HS-27A (cell line): ENCODE measurements at places on chromosomes 4 and X.

DNA sequence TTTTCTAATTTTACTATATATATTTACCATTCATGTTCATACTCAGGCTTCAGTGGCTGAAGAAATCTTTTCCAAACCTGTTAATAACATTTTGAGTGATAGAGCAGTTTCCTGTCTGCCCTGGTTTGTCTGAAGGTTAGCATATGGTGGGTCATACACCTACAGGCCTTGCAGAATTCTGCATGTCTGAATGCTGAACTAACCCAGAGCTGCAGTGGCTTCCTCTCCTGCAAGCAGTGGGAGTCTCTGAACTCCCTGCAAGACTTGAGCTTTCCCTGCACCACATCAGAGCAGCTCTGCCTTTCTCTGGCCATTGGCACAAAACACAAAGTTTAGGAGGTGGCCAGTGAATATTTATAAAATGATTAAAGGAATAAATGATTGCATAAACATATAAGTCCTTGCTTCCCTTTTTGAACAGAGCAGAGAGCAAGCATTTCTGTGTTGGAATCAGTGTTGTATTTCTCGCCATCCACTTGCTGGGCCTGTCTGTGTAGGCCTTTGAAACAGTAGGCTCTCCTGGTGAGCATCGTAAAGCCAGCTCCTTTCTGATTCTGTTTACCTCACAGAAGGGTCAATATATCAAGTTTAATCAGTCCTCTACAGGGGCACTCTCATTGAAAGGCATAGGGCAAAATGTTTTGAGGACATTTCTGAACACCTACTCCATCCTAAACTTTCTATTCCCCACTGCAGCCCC lies 15.0 kb upstream of the UNC5C start:
- no peak for DNase-seq

- no peak for DNase-seq
Measured at GRCh38 chrX:69307756-69308155, 142.5 kb upstream of the PJA1 start.

DNA sequence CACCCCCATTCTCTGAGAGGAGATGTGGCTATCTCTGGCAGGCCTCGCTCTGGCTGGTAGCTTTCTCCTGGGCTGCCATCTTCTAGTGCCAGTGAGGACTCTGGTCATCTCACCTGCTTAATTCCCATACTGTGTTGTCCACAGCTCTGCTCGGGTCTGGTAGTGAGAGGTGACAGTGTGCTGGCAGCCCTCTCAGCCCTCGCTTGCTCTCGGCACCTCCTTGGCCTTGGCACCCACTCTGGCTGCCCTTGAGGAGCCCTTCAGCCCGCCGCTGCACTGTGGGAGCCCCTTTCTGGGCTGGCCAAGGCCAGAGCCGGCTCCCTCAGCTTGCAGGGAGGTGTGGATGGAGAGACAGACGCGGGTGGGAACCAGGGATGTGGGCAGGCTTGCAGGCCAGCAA lies 52.7 kb downstream of the CPLX1 start:
- no peak for DNase-seq

GRCh38 chr4:48795108-48795507 lies 15.0 kb upstream of the FRYL start:
- DNase-seq, result no peak

GRCh38 chr4:178148106-178148505 lies 705.9 kb upstream of the AGA start:
- DNase-seq, result no peak

DNA sequence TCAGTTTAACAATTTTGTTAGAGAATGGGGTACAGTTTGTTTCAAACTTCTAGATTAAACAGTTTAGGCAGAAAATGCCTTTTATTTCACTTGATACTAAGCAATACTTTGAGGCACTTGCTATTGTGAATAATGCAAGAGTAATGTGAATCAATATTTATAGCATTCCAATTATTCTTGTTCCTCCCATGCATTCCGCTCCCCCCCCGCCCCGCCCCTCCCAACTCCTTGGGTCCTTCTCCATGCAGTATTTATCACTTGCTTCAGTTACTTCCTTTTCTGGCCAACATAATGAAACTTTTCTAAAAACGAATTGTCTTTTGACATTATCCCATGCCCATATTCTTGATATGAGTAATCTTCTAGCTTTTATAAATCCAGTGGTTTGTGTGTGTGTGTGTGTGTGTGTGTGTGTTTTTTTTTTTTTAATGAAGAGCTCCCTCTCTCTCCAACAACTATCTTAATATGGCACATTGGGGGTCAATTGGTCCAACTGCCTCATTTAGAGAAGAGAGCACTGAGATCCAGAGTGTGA lies 1.6 kb downstream of the BANK1 start:
- DNase-seq, result no peak

GRCh38 chrX:153609917-153610835 lies 11.2 kb upstream of the CCNQ start:
- DNase-seq, result no peak

DNA sequence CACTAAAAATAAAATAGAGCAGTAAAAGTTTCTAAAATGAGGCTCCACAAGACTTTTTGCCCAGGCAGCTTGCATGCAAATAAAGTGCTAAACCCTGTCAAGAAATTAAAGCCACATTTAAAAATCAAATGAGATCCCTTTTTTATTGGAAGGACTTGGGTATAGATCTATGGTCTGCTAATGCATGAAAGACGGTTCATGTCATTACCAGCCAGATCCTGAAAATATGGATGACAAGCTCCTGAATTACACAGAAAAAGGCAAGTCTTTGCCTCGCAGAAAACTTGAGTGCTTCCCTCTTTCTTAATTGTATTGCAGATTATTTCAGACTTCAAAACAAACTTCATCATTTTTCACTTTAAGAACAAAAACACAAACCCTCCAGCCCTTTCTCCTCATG lies 169.6 kb downstream of the LDB2 start:
- DNase-seq, result no peak

GRCh38 chr4:112060212-112060611 lies 85.0 kb upstream of the FAM241A start:
- DNase-seq, result no peak

GRCh38 chrX:91331476-91331875 lies 103.2 kb upstream of the PABPC5 start:
- no peak for DNase-seq

GRCh38 chr4:143026459-143027170 lies 158.1 kb upstream of the USP38 start:
- DNase-seq, result no peak

DNA sequence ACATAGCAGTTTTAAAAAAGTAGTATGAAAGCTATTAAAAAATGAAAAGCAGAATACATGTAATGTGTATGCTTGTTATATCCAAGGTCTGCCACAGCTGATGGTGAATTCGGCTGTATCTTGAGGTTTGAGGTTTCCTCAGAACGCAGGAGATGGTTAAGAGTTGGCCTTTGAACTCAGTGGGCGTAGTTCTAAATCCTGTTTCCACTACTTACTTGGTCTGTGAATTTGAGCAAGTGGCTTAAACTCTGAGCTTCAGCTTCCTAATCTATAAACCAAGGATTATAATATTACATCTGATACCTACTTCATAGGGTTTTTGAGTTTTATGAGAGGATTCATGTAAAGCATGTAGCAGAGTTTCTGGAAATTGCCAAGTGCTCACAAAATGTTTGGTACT lies 125.2 kb downstream of the STIM2 start:
- DNase-seq, result no peak

- DNase-seq, result no peak
Measured at GRCh38 chr4:186943411-186943810, 219.8 kb upstream of the FAT1 start.

GRCh38 chrX:123807835-123808416 lies 51.9 kb upstream of the XIAP start:
- DNase-seq, result no peak

DNA sequence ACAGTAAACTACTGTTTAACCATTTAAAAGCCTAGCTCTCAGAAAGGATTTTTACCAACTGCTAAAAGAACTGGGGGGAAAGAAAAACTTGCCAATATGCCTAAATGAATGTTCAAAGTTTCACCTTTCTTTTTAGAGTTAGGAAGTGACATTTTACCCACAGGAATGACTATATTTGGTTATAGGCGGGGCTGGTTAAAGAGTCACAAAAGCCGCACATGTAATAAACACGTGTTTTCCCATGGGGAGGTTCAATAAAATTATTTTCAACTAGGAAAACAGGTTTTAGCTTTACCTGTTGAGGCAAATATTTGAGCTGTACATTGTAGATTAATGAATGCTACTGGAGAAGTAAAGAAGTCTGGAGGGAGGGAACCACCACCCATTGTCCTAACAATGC lies 41.6 kb upstream of the UGDH start:
- no peak for DNase-seq

- no peak for DNase-seq
Measured at GRCh38 chr4:54414545-54414944, 185.5 kb downstream of the PDGFRA start.

- DNase-seq, result no peak
Measured at GRCh38 chr4:155515444-155516075, 138.8 kb upstream of the MAP9 start.

GRCh38 chrX:46165411-46165810 lies 379.8 kb downstream of the ZNF674 start:
- peak; percentile 48 for DNase-seq

DNA sequence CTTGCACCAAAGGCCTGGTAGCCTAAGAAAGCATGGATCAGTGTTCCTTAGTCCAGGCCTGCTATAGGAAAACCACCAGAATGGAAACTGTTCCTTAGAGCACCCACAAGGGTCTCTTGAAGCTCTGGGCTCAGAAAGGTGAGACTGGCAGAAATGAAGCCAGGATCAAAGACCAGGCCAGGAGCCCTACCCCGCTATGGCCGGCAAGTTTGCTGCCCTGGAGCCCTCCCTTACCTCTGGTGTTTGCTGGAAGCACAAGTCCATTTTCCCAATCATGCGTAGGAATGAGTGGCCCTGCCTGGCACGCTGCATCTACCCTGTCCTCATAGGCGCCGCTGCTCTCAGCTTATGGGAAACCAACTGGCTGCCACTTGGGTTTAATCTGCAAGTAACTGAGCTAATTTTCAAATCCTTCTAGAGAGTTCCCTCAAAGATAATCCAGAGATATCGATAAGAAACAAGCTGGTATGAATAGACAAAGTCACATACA lies 37.4 kb downstream of the BCOR start:
- no peak for DNase-seq

DNA sequence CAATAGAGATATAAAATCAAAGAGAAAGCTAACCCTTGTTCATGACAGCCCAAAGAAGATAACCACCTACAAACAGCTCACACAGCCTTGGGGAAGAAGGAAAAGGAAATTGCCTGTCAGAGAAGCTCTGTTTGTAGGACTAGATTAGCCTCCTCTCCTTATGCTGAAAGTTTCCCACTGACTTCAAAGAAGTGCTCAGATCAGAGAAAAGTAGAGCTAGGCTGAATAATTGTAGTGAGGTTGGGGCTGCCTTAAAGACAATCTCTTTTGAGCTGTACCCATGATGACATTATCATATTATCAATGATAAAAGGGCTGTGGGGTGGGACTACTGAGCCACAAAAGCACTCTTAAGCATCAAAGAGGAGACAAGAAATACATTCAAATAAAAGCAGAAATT lies 223.0 kb upstream of the GALNT7 start:
- no peak for DNase-seq

DNA sequence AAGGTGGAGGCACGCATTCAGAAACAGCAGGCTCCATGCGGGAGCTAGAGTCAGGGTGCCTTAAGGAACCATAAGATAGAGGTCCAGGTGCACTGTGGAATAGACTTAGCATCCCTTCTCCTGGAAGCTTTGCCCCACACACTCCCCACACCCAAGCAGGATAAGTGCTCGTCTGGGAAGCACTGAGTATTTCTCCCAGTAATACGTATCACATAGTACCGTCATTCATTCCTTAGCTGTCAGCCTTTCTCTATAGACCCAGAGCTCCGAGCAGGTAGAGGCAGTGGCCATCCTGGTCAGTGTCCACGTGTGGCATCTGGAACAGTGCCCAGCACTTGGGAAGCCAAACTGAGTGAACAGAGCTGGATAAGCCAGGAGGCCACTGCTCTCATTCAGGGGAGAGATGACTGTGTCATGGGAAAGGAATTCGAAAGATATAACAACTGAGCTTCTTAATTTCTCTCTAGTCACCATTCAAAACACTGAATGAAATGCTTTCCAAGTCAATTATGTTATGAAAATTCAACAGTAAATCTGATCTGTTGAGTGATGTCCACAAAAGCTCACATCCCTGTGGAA lies 9.9 kb downstream of the APBB2 start:
- DNase-seq, result peak; percentile 84

- DNase-seq, result no peak
Measured at GRCh38 chr4:37620176-37620575, 66.0 kb downstream of the RELL1 start.

DNA sequence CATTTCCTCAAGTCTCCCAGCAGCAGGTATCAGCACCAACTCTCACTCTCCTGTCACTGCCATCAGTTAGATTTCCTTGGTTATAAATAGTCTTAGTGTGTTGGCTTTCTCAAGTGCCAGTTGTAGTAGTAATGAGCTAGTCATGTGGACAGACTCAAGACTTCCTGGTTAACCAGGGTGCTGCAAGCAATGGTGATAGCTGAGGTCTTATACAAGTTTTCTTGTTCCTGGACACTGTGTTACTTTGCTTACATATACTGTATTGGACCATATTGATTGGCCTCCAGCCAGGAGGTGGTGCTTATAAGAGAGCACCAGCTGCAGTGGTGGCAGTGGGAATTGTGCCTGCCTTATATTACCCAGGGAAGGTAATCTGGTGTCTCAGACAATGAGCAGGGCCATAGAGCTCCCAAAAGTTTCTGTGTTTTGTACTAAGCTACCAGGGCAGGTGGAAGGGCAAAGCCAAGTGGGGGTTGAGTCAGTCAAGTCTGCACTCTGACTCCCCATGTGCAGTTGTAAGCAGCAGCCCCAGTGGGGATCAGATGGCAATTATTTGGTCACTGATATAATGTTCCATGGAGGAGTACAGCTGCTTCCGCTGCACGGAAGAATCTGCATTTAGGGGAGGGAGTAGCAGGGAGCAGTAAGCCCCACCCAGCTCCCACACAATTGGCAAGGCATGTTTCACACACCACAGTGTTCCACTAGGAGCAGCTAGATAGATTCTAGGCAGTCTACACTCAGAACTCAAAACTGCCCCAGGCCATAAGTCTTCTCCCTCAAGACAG lies 24.1 kb upstream of the ZDHHC15 start:
- DNase-seq, result no peak

- no peak for DNase-seq
Measured at GRCh38 chr4:89820010-89820409, 17.0 kb downstream of the SNCA start.

- no peak for DNase-seq
Measured at GRCh38 chrX:43661521-43662240, 5.6 kb downstream of the MAOA start.

GRCh38 chr4:62210486-62210885 lies 1010.4 kb downstream of the ADGRL3 start:
- DNase-seq, result no peak

DNA sequence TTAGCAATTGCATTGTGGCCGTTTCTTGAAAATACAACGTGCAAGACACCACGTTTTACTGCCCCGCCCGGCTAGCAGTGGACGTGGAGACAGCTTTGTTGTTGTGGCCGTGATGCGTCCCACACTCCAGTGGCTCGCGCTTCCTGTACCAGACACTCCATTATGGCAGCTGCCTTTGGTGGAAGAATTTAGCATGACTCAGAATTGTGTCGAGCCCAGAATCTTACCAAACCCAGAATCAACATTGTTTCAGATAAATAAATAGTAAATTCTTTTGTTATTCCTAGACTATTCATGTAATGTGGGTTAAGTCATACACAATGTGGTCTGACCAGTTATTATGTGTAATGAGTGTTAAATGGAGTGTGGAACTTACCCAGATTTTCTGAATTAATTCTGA lies 25.3 kb upstream of the S100P start:
- DNase-seq, result no peak

- no peak for DNase-seq
Measured at GRCh38 chr4:86565651-86566050, 28.5 kb upstream of the PTPN13 start.

GRCh38 chr4:26217961-26218676 lies 102.7 kb upstream of the RBPJ start:
- DNase-seq, result no peak
